ENCODE measurements at places on chromosomes 4 and X.

DNA sequence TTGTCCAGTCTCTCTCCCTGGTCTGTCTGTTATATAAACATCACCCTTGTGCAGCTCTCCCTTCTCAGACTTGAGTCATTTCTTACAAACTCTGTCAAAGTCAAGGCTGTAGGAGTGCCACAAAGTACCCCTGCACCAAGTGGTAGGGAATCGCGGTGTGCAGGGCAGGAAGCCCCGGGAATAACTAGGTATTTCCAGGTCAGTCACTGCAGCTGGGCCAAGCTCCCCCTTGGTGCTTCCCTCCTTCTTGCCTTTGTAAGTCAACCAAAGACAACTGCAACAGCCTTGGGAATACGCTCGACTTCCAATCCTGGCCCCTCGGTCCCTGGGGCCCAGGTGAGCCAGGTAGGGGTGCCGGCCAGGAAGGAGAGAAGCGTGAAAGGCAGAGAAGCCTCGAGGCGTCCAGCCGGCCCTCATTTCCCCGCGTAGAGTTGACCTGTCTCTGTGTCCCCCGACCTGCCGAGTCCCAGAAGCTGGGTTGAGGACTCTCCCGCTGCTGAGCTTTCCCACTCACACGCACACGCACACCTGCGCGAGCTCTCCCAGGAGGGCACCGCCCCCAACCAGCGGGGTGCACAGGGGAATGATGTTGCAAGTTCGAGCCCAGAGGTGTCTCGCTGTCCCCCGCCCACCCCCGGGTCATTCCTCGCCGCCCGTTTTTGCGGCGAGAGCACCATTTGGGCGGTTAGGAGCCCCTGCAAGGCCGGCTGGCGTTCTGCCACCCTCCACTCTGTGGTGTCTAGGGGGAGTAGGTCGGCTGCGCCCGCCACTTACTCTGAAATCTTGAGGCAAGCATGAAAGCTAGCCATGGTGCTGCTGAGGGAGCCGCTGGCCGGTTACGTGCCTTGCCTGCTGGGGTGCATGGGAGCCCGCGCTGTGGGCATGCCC, 22.8 kb upstream of the KIAA1210 start:
- DNase-seq = no peak

DNA sequence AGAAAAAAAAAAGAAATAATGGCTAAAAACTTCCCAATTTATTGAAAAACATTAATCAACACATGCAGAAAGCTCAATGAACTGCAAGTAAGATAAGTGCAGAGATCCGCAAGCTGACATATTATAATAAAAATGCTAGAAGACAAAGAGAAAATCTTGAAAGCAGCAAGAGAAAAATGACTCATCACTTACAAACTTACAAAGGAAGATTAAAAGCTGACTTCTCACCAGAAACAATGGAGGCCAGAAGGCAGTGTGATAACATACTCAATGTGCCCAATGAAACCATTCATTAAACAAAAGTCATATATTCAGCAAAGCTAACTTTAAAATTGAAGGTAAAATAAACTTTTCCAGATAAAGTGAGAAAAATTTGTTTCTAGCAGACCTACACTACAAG, 7.3 kb upstream of the BRWD3 start:
- DNase-seq = no peak

DNA sequence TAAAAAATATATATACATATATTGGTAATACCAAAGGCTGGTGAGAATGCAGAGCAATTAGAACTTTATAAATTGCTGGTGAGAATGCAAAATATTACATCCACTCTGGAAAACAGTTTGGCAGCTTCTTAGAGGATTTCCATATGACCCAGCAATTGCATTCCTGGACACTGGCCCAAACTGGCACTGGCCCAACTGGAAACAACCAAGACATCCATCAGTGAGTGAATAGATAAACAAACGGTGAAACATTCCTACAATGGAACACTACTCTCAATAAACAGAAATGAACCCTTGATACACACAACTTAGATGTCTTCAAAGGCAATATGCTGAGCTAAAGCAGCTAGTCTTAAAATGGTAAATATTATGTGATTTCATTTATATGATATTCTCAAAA, 524.2 kb downstream of the IQCM start:
- no peak for DNase-seq

DNA sequence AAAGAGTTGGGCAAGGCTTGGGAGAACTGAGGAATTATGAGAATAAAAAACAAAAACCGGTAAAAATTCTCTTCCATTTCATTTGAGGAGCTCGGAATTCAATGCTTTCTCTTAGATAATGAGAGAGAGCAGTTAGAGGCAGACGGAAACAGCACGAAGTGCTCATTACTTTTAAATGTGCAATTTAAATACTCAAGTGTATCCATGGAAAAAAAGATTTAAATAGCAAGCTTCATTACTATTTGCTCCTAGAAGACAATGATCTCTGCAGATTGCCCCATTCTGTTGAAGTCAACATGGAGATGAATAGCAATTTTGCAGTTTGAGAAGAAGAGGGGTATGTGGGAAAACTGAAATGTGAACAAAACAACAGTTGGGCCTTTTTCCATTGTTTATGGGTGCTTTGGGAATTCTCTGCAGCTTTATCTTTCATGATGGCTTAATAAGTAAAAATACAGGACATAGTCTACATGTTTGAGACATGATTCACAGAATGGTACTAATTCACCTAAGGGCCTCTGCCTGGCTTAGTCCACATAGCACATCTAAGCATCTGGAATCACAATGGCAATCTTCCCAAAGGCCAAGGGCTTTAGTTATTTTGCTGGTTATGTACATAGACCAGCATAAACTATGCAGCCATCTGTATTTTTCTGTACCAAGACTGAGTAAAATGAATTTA, 512.7 kb upstream of the FAT1 start:
- no peak for DNase-seq

GRCh38 chr4:105859233-105859632, 36.0 kb upstream of the NPNT start:
- DNase-seq = no peak

DNA sequence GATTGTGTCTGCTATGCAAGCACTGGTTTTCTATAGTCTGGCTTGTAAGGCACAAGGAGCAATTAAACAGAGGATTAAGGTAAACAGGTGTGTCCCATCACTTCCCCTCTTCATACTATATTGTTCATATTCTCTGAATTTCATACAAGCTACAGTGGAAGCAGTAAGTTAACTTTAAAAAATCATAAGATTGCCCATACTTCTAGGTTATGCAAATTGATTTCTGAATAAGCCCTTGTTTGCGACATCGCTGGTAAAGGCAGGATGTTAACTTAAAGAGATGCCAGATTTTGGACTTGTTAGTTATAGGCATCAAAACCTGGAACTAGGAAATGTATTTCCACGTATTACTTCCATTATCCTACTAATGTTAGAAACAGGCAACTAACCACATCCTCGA, 1.0 kb upstream of the TMEM131L start:
- DNase-seq = no peak

DNA sequence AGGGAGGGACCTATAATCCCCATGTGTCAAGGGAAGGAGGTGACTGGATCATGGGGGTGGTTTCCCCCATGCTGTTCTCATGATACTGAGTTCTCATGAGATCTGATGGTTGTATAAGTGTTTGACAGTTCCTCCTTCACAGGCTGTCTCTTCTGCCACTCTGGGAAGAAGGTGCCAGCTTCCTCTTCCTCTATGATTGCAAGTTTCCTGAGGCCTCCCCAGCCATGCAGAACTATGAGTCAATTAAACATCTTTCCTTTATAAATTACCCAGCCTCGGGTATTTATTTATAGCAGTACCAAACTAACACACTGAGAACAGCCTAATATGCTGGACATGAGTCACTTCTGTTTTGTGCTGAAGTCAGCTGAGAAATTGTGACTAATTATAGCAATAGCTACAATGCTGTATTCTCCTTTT, 656.9 kb upstream of the CPEB2 start:
- DNase-seq = no peak

- no peak for DNase-seq
Measured at GRCh38 chrX:24796204-24796603, 102.5 kb downstream of the POLA1 start.

- no peak for DNase-seq
Measured at GRCh38 chrX:17967888-17968287, 106.8 kb upstream of the RAI2 start.

- no peak for DNase-seq
Measured at GRCh38 chr4:46503739-46504138, 113.8 kb upstream of the GABRA2 start.

DNA sequence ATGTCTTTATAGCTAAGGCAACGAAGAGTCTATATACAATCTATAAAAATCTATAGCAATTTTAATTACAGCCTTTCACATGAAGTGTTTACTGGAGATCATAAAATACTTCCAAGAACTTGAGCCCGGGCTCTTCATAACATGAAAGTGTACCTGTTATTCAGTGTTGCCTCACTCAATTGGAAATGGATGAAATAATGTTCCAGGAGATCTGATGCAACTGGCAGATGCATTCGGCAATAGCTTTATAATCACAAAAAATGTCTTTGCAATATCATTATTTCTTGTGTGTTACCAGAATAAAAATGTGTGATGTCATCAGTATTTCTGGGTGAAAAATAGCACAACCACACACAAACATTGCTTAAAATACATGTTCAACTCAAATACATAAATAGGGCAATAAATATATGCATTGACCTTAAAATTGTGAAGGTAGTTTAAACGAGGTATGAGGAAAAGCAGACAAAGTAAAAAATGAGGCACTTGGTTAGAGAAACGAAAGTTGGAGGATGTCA, 1266.8 kb upstream of the PCDH7 start:
- DNase-seq = no peak

DNA sequence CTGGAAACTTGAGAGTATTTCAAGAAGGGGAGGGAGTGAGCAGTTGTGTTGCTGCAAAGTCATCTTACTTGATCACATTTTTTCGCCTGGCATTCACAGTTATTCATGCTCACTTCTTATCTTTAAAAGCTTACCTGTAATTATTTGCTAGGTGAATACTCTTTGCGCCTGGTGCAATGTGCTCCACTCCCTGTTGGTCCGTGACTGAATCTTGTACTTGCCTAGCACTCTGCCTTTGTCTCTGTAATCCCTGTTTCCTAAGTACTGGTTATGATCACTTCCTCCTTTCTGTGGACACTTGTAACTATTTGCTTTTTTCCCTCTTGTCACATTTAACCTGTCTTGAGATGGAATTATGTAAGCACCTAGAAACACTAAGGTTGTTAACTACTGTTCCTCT, 5.8 kb downstream of the BMP2K start:
- DNase-seq = no peak

GRCh38 chr4:99852199-99852749, 35.6 kb downstream of the DAPP1 start:
- no peak for DNase-seq

GRCh38 chr4:37876156-37876555, 14.7 kb upstream of the TBC1D1 start:
- DNase-seq = no peak

DNA sequence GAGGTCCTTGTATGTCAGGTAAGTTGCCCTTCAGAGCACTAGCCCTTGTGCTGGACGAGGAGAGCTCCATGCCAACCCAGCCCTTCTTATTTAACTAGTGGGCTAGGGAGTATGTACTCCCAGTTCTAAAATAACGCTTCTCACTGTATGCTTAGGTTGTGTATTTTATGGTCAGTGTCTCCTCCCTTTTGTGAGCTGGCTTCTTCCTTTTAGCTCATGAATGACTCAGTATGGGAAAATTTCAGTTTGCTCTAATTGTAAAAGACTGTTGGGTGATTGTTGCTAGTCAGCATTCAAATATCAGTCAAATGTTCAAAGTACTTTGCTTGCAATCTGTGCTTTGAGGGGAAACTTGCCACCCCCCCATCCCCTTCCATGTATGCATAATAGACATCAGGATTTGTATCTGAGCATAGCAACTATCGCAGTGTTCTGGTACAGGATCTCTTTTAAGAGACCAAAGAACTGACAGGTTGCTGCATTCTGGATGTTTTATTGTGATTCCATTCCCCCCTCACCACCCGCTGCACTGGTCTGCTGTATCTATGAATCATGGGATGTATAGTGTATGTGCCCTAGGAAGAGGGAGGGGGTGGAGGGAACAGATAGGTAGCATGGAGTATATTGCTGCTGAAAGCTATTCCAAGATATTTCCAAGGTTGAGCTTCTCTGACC, 34.7 kb downstream of the DLG3 start:
- no peak for DNase-seq

- no peak for DNase-seq
Measured at GRCh38 chrX:97330151-97330550, 446.4 kb downstream of the RPA4 start.

DNA sequence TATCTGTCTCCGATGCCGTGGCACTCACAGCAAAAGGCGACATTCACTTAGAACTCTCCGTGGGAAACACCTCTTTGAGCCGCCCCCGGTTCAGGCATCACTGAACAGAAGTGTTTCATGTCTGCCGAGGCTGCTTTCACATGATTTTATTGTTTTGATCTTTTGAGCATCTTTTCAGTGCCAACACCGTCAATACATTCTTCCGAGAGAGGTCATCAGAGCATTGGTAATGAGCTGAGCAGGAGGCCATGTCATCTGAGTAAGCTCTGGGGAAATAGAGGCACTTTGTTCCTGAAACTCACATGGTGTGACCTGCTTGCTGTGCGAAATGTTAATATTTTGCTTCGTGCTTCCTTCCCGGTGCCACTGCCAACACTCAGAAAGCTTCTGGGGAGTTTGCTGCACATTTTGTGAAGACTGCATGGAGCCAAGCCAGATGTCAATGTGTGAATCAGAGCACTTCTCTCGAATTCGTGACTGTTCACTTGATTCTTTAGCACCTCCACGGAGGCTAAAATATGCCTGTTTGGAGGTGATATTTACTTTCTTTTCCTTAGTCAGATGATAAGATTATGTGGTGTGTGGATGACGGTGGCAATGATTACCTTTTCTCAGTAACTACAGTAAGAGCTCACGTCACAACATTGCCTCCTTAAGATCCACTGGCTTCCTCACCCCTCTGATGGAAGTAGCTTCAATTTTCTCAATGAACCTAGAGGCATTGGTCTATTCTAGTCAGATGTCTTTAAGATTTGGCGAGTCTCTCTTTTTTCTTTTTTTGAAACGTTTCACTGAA, 222.3 kb upstream of the HS3ST1 start:
- no peak for DNase-seq

GRCh38 chr4:6446130-6446482, 26.3 kb downstream of the PPP2R2C start:
- no peak for DNase-seq

- no peak for DNase-seq
Measured at GRCh38 chrX:20427173-20427770, 160.6 kb upstream of the RPS6KA3 start.

GRCh38 chr4:83110970-83111750, 3.4 kb downstream of the PLAC8 start:
- no peak for DNase-seq

DNA sequence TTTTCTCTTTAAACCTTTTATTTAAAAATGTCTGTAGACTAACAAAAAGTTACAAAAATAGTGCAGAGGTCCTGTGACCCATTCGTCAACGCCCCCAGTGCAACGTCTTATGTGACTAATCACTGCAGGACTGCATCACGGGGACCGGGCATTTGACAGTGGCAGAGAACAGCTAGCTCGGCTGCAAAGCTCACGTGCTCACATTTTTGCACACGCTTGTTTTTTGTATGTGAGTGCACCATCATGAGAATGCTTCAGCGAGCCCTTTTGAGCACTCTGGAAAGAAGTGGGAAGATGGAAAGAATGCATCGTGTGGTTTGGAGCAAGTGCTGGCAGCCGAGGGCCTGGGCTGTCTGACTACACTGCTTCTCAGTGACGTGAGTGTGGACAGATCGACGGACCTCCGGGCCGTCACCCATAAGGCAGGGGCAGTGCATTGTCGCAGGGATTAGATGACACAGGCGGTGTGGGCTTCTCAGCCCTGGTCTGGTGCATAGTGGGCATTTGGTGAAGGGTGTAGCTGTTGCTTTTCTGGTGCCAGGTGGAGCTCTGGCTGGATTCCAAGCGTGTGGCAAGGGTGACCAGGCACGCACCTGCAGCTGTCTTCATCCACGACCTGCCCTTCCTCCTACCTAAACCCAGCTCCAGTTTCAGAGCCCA, 17.7 kb downstream of the SPON2 start:
- DNase-seq = no peak
